ENCODE measurements at places on chromosomes 16 and 17. TPM values are rescaled to one million over a fixed set of nuclear protein-coding genes. Genes with fewer than 3 reads are reported as not detected.

ZNF747 gene
- total RNA-seq, result 5.1 TPM

RUNDC3A gene
- total RNA-seq, result 0.07 TPM

OR4D2 gene
- total RNA-seq, result not detected

DNA sequence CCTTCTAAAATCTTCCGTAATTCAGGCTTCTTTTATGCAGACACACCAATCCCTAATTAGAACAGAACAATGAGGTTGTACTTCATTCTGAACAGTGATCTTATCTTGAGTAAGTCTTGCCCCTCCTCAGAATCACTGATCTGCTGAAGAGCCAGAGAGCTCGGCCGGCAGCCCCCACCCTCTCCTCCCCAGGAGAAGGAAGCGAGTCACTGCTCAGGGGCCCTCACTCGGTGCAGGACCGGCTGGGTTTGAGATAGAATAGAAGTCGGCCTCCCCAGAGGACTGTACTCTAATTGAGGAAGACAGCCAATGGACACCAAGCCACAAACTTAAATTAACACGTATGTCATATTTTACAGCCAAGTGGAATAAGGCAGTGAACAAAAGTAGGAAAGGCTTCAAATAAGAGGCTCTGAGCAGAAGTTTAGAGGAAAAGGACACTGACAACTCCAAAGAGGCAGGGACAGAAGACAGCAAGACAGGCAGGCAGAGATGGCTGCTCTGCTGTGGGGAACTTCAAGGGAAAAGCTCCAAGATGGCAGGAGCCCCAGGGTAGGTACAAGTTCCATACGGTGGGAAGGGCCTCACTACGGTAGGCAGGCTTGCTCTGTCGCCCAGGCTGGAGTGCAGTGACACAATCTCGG is 18.6 kb downstream of the CREBBP start:
- no peak for DNase-seq

DNA sequence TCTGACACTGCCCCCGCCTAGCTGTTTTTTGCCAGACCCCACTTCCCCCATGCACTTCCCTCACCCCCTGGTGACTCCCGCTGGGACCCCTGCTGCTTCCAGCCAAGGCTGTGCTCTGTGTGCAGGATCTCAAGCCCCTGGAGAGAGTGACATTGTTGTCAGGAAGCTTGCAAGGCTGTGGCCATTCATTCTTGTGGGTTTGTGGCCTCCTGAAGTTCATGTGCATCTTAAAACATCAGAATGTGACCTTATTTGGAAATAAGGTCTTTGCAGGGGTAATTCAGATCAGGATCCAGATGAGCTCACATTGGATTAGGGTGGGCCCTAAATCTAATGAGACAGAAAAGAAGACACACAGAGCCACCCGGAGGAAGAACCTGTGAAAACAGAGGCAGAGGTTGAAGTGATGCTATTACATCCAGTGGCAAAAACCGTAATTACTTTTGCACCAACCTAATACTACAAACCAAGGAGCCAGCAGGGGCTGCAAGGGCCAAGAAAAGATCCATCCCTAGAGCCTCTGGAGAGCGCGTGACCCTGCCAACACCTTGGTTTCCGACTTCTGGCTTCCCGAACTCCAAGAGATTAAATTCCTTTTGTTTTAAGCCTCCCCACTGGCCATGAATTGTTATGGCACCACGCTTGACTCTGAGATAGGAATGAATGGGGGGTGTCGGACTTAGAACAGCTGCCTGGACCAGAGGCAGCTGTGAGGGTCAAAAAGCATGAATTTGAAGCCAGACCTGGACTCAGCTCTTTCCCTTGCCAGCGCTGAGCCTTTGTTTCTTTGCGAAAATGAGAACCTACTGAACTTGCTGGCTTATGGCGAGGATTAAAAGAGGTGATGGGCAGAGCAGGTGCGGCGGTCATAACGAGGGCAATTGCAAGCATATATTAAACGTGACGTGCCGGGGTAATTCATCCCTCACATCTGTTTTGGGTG is 75.5 kb downstream of the BMERB1 start:
- DNase-seq, result no peak

DNA sequence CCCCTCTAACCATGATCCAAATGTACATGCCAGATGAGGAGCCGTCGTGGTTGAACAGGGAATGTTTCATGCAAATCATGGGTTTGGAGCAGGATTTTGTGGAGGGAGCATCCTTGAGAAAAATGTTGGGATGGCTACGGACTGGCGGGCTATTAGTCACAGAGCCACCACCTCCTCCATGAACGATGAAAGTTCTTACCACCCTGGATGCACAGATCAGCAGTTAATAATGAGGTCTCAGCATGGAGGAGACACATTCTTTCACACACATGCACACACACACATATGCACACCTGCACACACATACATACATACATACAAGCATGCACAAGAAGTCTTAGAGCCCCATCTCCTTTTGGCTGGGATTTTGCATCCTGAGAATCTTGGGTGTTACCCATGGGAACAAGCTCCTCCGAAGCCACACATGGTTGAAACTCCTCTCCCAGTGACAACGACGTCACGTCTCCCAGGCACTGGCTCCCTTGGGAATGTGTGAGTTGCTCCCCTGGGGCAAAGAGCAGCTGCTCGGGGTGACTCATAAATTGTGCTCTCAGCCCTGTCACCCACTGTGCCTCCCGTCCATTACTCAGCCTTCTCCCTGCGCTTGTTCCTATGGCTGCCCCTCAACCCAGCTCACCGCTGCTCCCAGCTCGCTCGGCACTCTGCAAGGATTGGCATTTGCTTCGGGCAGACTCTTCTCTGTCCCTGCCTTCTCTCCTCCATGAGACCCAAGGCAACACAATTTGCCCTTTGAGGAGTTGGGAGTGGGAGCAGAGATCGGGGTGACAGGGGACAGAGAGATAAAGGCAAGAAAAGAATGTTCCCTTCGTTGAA is 344.6 kb downstream of the SOX9 start:
- DNase-seq, result peak; percentile 90

DNA sequence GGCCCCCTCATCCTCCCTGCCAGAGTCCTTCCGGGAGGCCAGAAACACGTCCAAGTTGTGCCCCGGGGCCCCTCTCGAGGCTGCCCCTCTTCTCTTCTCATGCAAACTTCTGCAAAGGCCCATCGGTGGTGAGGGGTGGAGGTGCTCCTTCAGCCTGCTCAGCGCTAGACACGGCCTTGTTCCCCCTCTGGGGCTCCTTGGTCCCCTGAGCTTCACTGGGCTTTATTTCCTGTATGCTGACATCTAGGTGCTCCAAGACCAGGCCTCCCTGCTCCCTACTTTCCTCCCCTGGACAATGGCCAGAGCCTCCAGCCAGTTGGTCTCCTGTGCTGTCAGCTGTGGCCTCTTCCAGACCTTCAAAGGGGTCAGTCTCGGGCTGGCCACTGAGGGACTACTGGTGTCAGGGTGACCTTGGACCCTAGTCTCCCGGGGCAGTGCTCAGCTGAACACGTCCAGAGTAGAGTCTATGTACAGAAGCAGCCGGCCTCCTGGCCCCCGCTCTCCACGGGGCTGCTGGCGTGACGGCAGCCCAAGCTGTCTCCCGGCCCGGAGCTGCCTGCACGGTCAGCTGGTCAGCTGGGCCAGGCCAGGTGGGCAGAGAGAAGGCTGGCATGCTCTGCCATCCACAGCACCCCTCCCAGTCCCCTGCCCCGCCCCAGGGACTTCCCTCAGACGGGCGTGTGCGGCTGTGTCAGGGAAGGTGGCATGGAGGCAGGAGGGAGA is 1.7 kb upstream of the PRR35 start:
- DNase-seq, result no peak

DNA sequence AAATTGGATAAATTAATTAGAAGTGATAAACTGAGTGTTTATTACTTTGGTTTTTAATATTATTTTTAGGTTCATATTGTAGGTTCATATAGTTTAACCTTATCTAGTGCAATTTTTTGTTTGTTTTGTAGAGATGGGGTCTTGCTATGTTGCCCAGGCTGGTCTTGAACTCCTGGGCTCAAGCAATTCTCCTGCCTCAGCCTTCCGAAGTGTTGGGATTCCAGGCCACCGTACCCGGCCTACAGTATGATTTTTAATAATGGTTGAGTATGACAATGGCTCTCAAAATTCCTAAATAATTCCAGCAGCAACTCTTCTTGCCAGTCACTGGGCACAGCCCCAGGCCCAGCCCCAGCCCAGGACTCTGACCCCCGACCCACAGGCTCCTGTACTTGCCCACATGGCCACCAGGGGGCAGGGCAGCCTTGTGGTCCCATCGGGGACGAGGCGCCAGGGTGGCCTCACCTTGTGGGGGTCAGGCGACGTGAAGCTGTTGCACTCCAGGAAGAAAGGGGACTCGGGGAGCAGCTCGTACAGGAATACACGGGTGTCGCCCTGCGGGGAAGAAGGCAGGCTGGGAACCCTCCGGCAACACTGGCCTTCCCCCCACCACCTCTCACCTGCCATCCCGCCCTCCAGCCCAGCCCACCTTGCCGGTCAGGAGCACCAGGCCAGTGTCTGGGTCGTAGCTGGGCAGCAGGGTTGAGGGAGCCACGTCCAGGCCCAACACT is 7.9 kb upstream of the PAM16 start:
- no peak for DNase-seq

GRCh38 chr17:80783971-80784370 is 207.7 kb upstream of the CHMP6 start:
- no peak for DNase-seq

GRCh38 chr17:71392715-71393567 is 727.9 kb upstream of the SOX9 start:
- DNase-seq, result no peak

- DNase-seq, result no peak
Measured at GRCh38 chr17:80812362-80813088, 179.1 kb upstream of the CHMP6 start.

CCL7 gene
- total RNA-seq, result not detected

DNA sequence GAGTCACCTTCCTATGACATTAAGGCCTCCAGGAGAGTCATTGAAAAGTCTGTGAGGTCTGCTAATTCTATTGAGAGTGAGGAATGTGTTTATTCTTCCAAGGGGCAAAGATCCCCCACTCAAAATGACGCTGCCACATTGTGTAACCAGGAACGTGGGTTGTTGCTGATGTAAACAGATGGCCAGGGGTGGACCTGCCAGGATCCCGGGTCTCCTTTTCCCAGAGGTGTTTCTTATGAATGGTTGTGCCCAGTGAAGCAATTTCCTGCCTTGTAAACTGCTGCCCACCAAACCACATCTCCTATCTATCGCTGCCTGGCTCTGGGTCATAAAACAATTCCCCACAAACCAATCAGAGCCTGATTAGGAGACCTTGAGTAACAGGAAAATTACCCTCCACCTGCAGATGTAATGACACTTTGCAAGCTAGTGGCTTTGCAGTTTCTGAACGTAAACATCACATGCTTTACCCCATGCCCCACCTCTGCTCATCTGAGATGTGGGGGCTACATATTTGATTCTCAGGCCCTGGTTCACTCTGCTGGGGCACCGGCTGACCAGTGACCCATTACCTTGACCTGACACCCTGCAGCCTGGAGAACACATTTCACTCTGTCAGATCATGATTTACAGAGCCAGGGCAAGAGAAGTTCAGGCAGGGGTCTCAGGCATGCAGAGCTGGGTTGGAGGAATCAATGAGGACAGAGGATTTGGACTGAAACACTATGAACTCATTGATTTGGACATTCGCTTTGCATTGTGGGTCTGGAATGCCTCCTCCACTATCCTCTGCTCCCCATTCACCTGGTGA is 33.1 kb upstream of the DDX52 start:
- DNase-seq, result peak; percentile 98

CHST6 gene
- total RNA-seq, result 2.2 TPM

GRCh38 chr16:23225634-23226033 is 43.1 kb downstream of the SCNN1G start:
- DNase-seq, result no peak

KRTAP3-3 gene
- total RNA-seq, result not detected

GRCh38 chr16:88356124-88356726 is 26.5 kb upstream of the ZNF469 start:
- no peak for DNase-seq

- DNase-seq, result no peak
Measured at GRCh38 chr17:75531721-75532072, 6.2 kb downstream of the LLGL2 start.

GRCh38 chr17:35817196-35817595 is 7.9 kb downstream of the TAF15 start:
- DNase-seq, result no peak

All from epithelial cell of proximal tubule (primary cell).